ENCODE measurements at places on chromosomes 6 and 20.

- DNase-seq: no peak
Observed at GRCh38 chr6:18070486-18070885, 52.0 kb downstream of the NHLRC1 start.

DNA sequence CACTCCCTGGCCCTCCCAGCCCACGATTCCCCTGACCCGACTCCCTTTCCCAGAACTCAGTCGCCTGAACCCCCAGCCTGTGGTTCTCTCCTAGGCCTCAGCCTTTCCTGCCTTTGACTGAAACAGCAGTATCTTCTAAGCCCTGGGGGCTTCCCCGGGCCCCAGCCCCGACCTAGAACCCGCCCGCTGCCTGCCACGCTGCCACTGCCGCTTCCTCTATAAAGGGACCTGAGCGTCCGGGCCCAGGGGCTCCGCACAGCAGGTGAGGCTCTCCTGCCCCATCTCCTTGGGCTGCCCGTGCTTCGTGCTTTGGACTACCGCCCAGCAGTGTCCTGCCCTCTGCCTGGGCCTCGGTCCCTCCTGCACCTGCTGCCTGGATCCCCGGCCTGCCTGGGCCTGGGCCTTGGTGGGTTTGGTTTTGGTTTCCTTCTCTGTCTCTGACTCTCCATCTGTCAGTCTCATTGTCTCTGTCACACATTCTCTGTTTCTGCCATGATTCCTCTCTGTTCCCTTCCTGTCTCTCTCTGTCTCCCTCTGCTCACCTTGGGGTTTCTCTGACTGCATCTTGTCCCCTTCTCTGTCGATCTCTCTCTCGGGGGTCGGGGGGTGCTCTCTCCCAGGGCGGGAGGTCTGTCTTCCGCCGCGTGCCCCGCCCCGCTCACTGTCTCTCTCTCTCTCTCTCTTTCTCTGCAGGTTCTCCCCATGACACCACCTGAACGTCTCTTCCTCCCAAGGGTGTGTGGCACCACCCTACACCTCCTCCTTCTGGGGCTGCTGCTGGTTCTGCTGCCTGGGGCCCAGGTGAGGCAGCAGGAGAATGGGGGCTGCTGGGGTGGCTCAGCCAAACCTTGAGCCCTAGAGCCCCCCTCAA, at the start of gene LTA:
LTA (plus strand) TSS at position 249 of the 871 bp plus-strand sequence; CDS start at position 703, 454 bp downstream.
- no peak for DNase-seq

DNA sequence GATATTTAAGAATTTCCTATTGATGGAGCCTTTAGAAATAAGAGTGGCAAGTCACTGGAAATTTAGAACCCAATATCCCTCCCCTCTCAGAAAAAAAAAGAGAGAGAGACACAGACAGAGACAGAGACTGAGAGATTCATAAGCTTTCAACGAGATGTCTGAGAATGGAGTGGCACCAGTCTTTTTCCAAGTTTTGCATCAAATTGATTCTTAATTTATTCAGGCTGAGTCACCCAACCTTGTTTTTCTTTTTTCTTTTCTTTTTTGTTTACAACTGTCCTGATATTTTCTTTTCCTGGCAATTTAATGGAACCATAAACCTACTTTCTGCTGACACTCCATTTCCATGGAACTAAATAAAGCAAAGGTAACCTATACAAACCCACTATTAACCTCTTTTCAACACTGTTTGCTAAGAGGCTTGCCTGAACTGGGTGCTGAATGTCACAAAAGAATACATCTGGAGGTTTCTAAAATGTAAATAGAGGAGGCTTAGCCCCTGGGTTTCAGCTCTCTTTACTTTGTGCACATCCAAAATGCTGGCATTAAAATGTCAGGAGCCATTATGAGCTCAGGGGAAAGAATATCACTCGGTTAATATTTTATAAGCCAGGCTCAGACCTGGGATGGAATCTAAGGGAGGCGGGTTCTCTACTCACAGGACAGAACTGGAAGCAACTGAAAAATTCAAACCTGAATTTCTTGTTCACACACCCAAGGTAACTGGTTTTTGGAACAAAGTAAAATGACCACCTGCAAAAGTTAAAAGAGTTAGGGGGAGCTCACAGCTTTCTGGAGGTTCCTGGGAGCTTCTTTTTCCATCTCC, 100.8 kb downstream of the BFSP1 start:
- DNase-seq: no peak

- DNase-seq: no peak
Observed at GRCh38 chr20:37526839-37527637, 638 bp downstream of the BLCAP start.

DNA sequence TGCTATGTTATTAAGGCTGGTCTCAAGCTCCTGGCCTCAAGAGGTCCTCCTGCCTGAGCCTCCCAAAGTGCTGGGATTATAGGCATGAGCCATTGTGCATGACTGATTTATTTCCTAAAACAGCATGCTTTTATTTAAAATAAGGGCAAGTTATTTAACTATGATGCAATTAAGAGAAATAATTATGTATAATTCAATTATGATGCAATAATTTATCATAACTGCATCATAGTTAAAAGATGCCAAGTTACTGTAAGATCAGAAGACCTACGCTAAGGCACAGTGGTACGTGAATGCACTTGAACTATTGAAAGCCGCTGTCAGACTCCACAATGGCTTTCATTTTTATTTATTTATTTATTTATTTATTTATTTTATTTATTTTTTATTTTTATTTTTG, 24.3 kb upstream of the EMILIN3 start:
- DNase-seq: no peak

- DNase-seq: peak; percentile 54
Observed at GRCh38 chr20:50467718-50468356, 42.3 kb upstream of the PTPN1 start.

- no peak for DNase-seq
Observed at GRCh38 chr6:119760046-119760445, 410.5 kb upstream of the MAN1A1 start.

GRCh38 chr6:43673444-43674084, 14.0 kb downstream of the MRPS18A start:
- no peak for DNase-seq

GRCh38 chr20:12833861-12834260, 174.9 kb upstream of the SPTLC3 start:
- DNase-seq: no peak

GRCh38 chr6:119037941-119038623, 40.4 kb downstream of the FAM184A start:
- DNase-seq: no peak

GRCh38 chr20:63980806-63981728, at the start of gene PRPF6:
Gene PRPF6, plus strand, starts transcription at chr20:63981132. Its CDS starts 114 bp downstream, at chr20:63981246.
- peak; percentile 94 for DNase-seq

GRCh38 chr6:28768187-28768913, 155.4 kb downstream of the TRIM27 start:
- DNase-seq: no peak

DNA sequence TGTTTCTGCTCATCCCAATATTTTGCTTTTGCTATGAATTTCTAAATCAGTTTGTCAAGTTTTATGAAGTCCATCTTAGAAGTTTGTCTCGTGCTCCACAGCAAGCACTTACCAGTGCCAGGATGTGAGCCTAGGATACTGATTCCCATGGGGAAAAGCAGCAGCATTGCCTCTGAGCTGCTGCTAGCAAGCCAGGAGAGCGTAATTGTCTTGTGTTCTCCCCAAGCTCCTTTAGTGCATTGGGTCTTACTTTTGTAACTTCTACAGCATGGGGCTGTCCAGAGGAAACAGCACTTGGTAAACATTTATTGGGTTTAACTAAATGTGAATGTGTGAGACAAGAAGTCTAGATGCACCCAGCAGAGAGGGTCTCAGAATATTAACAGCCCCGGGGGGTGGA, 76.1 kb downstream of the RNF182 start:
- DNase-seq: no peak

GRCh38 chr6:86017236-86017635, 374.6 kb upstream of the SYNCRIP start:
- no peak for DNase-seq

GRCh38 chr20:8735014-8735413, 333.9 kb upstream of the PLCB4 start:
- DNase-seq: no peak

DNA sequence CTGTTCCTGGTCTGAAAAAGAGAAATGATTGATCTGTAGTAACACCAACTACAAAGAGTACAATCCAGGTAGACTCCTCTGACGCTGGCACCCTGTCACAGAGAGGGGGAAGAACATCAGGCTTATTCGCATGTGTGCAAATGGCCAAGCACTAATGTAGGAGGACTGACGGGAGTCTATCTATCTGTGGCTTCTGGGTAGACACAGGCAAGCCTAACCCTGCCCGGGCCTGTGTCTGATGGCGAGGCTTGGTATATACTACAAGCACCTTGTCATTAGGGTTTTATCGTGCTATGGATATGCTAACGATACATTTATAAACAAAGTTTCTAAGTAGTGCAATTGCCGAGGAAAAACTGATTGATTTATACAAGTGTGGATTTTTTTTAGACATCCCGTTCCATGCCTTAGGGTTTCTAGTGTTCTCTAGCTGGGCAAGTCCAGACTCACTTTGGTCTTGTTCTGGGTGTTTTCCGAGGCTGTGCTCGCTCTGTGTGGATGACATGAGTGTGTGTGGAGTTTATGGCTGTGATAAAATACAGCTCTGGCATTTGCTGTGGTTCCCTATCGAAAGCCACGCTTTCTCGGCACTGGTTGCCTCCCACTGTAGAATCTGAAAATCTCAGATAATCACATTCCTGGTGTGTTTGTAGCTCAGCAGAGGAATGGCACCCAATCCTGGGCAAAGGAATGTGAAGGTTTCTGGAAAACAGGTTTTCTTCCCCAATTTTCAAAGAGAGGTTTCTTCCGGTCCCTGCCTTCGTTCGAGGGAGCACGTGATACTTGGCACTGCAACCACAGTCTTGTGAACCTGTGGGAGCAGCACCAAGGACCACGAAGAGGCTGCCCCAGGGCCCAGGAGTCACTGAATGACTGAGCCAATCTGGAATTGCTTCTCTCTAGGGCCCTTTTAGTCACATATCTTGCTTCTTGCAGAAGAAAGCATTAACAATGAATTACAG, 67.5 kb upstream of the EDN1 start:
- DNase-seq: no peak

DNA sequence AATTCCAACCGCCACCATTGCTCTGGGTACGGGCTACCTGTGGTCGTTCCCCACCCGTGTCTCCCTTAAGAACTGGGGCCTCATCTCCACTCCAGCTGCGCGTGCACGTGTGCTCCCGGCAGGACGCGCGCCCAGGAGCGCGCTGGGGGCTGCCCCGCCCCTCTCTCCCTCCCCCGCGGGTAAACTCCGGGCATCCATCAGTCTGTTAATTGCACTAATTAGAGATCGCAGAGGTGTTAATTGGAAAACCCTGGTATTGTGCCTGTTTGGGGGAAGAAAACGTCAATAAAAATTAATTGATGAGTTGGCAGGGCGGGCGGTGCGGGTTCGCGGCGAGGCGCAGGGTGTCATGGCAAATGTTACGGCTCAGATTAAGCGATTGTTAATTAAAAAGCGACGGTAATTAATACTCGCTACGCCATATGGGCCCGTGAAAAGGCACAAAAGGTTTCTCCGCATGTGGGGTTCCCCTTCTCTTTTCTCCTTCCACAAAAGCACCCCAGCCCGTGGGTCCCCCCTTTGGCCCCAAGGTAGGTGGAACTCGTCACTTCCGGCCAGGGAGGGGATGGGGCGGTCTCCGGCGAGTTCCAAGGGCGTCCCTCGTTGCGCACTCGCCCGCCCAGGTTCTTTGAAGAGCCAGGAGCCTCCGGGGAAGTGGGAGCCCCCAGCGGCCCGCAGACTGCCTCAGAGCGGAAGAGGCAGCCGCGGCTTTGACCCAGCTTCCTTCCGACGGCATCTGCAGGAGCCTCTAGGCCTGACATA, 14.4 kb downstream of the FOXP4 start:
- DNase-seq: peak; percentile 90

DNA sequence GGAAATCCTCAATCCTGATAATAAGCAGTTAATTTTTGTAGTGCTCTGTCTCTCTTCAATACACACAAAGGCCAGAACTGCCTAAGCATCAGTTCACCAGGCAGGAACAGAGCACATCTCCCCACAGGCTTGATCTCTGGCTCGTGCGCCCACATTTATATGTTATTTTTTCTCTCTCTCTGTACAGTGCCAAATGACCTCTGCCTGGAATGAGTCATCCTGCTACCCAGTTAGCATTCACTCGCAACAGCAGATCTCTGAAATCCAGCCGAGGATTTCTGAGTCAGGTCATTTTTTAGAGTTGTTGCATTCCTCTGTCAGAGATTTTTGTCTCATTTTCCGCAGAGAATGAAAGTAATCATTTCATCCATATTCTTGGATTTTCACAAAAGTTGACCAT, 107.1 kb downstream of the COL12A1 start:
- DNase-seq: no peak

DNA sequence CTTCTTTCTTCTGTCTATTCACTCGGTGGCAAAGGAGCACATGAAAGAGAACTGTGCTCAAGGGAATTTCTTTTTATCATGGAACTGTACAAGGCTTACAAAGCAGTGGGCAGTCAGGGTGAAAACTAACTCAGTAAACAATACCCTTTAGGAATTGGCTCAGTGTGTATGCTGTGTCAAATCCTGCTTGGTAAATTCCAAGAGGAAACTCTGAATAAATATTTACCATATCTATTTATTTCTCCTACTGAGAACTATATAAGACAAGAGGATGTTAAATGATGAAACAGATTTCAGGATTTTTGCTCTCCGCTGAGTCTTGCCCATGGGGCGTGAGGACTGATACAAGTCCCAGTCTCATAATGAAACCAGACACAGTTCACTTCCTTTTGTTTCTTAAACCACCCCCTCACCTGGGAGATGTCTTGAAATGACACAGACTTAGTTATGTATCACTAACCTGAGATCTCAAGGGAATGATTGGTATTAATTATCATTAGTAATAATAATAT, 188.8 kb downstream of the BACH2 start:
- no peak for DNase-seq

- no peak for DNase-seq
Observed at GRCh38 chr6:121917834-121918559, 481.5 kb upstream of the HSF2 start.

DNA sequence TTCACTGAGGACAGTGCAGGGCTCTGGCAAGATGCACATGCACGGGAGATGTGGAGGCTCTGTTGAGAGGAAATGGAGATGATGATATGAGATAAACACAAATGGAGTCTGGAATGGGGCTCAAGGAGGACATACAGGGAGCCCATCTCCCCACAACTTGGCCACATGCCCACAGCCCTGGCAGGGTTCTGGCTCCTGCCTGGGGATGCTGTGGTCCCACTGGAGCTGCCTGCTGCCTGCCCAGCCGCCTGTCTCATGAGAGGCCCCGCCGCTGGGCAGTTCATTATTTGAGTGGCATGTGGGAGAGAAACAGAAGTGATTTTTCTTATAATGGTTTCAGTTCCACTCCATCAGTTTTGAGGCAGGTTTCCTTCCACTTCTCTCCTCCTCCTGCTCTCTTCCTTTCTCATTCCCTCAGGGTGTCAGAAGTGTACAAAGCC, 133.6 kb upstream of the TRAF3IP2 start:
- no peak for DNase-seq

DNA sequence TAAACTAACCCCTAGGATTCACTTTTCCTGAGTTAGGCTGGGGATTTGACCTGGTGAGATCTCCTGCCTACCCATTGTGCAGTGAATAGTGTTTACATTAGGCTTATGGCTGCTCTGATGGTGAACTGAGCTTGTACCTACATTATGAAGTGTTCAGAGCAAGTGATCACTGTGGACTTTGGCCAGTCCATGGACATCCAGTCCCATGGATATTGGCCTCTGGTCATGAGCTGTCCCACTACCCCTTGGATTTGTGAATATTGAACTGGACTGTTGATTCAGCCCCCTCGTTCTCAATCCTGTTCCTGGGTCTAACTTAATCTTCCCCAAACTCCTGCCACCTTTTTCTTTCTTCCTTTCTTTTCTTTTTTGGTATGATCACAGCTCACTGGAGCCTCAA, 13.8 kb downstream of the ASIP start:
- DNase-seq: no peak
